Left cardiac atrium (tissue), 4 donors: ENCODE measurements at places on chromosomes 12 and 14. TPM values are rescaled to one million over a fixed set of nuclear protein-coding genes. Genes with fewer than 3 reads are reported as not detected.

The DDHD1 gene
- total RNA-seq = 9.8 TPM

The CPM gene
- total RNA-seq = 35.0 TPM

The AJUBA gene
- 8.0 TPM for total RNA-seq

The ACRBP gene
- total RNA-seq = 0.60 TPM

The GAS2L3 gene
- total RNA-seq = 4.0 TPM

The LAG3 gene
- total RNA-seq = 0.97 TPM

GRCh38 chr14:68945585-68946488 lies 33.3 kb downstream of the ACTN1 start:
- no peak for DNase-seq
